ENCODE measurements at places on chromosomes 13 and 19.

GRCh38 chr13:106714271-106714982, 146.5 kb upstream of the ARGLU1 start:
- no peak for DNase-seq

DNA sequence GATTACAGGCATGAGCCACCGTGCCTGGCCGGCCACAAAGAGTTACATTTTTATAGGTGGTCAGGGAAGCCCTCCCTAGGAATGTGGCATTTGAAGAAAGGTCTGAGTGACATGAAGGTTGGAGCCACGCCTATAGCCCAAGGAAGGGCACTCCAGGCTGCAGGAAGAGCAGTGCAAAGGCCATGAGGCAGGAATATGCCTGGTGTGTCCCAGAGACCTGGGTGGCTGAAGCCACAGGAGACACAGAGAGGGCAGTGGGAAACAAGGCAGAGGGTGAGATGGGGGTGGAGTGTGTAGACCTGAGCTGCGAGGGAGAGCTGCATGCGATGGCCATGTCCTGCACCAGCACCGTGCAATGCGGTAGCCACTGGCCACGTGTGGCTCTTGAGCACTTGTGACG, 4.9 kb downstream of the PNMA8B start:
- DNase-seq, result no peak

GRCh38 chr13:32150794-32151193, 119.2 kb downstream of the FRY start:
- no peak for DNase-seq

DNA sequence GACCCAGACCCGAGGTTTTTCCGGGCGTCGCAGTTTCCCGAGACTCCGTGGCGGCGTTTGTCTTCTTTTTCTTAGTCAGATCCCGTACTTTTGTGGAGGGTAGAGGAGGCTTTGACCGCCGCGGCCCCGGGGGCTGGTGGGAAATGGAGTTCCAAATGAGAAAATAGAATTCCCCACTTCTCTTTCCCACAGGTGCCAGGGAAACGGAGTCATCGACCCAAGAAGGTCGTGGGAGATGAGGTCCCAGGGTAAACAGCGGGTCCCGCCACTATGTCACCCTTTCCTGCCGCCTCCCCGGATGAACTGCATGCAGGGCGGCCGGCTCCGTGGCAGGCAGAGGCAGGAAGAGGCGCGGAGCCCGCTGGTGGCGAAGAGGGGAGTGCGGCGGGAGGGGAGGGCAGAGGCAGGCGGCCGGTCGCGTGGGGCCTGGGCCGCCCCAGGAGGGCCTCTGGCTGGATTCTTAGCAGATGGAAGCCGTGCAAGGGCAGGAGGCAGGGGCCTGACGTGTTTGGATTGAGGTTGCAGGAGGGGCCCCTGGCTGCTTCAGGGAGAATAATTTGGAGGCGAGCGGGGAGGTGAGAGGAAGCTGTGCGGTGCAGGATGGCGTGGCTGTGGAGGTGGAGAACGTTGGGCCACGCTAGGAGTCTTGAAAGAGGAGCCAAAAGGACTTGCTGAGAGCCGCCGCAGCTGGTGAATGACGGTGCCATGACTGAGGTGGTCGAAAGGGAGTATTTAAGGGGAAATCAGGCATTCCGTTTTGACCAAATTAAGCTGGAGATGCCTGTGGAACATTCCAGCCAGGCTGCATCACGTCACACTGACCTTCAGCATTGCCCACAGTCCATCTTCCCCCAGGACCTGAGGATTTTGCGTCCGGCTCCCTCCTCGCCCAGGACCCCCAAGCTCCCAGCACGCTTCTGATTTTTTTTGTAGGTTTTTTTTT, 11.7 kb downstream of the CYTH2 start:
- peak; percentile 53 for DNase-seq

DNA sequence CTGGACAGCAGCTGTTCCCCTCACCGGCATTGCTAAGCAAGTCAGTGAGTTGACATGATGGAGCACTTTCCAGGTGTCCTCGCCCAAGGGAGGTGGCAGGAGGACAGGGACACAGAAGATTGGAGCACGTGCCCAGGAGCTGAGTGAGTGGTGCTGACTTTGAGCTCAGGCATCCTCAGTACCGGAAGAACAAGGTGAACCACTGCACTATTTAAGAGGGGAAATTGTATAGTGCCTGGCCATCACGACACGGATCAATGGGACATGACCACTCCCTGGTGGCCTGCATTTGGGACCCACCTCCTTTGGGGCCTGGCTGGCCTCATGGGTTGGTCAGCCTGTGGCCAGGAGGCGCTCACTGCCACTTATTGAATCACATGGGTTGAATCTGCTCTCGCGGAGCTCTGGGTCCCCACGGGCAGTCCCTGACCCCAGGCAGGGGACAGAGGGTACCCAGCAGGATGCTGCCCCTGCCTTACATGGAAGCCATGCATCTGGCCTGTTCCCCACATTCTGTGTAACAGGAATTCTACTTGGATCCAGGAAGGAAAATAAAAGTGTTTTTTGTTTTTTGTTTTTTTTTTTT, 206.9 kb upstream of the ZNF536 start:
- DNase-seq, result no peak

- no peak for DNase-seq
Observed at GRCh38 chr19:4533334-4533733, 1.7 kb downstream of the PLIN5 start.

- no peak for DNase-seq
Observed at GRCh38 chr13:46655377-46656180, 102.6 kb downstream of the LRCH1 start.
